Mucosa of descending colon (tissue), 3 donors: ENCODE measurements at places on chromosomes 7 and 10. TPM values are rescaled to one million over a fixed set of nuclear protein-coding genes. Genes with fewer than 3 reads are reported as not detected.

GRCh38 chr10:131576341-131577177 is 265.0 kb upstream of the TCERG1L start:
- peak; percentile 32 for DNase-seq

The MSS51 gene
- 2.7 TPM for total RNA-seq

The UCN3 gene
- 4.8 TPM for total RNA-seq

DNA sequence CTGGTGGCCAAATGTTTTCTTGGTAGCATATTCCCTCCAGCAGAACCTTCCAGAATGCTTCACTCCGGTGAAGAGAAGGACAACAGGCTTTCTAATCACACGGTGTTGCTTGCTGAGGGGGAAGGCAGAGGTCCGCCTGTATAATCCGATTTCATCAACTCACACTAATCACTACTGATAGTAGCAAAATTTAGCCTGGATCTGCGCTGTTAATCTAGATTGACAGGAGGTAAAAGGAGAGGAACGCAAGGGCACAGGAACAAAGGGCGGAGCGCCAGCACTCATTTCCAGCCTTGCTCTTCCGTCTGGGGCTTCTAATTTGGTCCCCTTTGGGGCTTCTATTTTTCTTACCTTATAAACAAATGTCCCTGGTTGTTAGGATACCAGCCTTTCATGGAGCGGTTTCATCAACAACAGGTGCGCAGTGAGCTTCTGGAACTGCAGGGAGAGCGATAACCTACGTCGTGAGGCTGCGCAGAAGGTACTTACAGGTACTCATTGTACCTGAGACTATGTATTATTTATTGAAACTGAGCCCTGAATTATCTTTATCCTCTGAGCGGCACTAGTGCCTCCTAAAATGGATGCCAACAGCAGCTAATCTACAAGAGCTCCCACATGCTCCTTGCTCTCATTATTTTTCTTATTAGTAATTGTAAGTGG is 150.6 kb downstream of the CACNB2 start:
- DNase-seq = no peak

GRCh38 chr10:30559180-30559579 is 70.4 kb downstream of the LYZL2 start:
- peak; percentile 90 for DNase-seq

The C7orf25 gene
- total RNA-seq = 5.4 TPM

The OR2A5 gene
- total RNA-seq = not detected

GRCh38 chr7:63043657-63044543 is 954.7 kb upstream of the ZNF722 start:
- no peak for DNase-seq

The TUBB8 gene
- not detected for total RNA-seq

GRCh38 chr10:116913695-116914094 is 64.4 kb downstream of the ENO4 start:
- no peak for DNase-seq

DNA sequence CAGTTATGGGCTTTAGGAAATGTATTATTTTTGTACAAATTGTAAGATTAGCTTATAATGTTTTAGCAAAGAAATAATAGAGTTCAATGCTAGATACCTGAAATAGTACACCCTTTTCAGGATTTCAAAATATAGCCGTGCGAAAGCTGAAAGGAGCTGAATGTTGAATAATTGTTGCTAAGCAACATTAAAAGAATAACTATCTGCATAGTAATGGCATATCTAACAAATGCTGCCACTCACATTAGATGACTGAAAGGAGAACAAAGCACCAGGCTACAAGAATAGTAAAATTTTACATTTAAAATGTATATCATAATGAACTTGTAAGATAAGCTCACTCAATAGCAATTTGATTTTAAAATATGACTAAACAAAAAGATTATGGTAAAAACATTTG is 82.5 kb downstream of the SDHAF3 start:
- no peak for DNase-seq

GRCh38 chr7:158191671-158192070 is 396.0 kb downstream of the PTPRN2 start:
- DNase-seq = no peak

The NFE2L3 gene
- 7.3 TPM for total RNA-seq
